ENCODE measurements at places on chromosomes 5 and 9.

- no peak for DNase-seq
Observed at GRCh38 chr5:79301046-79301712, 65.2 kb downstream of the JMY start.

DNA sequence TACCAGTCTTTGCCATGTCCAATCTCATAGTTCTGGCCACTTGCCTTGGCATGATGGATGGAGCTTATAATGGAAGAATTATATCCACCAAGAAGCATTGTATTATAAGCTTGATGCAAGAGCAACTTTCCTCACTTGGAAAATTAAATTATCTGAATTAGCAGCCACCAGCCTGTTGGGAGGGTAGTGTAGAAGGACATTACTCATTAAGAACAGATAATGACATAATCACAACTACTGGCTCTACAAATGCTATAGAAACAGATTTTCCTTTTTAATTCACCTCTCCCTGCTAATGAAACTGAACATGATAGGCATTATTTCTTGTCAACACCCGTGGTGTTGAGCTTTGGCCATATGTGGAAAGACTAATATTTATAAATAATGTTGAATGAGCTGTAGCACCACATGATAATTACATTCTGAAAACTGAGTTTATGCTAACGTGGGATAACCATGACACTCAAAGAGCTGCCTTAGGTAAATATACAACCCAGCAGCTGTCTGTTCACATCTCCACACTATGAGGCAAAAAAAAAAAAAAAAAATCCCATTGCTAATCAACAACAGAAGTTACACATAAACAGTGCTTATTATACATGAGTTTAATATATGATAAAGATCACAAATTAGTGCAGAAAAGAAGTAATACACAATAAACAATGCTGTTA is 48.1 kb upstream of the NR4A3 start:
- DNase-seq = no peak

DNA sequence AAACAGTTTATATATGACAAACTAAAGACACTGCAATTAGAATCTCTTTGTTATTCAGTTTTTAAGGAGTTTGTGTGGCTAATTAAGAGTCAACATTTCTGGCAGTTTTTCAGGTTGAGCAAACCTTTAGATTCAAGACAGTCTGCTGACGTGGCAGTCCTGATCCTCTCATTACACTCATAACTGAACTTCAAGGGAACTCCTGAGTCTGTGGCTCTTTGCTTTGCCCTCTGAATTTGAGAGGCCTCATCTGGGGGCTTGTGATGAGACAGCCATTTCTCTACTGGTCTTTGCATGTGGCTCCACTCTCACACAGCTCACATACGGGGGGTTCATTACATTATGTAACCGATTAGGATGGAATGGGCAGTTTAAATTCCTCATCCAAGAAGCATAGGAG is 182.9 kb upstream of the MEF2C start:
- DNase-seq = no peak

- DNase-seq = peak; percentile 9
Observed at GRCh38 chr5:173581408-173582215, 34.8 kb downstream of the BOD1 start.

GRCh38 chr9:68585034-68585761 is 44.5 kb upstream of the TMEM252 start:
- no peak for DNase-seq

DNA sequence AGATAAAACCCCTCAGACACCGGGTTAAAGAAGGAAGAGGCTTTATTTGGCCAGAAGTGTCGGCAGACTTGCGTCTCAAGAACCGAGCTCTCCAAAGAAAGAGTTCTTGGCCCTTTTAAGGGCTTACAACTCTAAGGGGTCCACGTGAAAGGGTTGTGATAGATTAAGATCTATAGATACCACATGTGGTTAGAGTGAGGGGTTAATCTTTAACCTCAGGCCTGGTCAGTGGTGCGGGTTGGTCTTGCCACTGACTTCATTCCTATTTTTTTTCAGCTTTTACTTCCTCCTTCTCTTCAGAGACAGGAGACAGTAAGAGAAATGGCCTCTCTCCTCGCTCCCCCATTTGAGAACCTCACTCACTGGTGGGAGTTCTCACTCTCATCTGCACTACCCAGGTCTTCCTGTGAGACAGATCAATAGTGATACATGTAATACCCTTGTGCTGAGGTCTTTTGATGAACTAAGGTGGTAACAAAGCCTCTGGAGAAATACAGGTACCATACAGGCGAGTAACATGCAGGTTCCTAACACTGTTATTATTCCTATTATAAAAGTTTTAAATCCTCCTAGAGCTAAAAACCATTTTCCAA is 52.4 kb upstream of the COX7C start:
- DNase-seq = no peak

DNA sequence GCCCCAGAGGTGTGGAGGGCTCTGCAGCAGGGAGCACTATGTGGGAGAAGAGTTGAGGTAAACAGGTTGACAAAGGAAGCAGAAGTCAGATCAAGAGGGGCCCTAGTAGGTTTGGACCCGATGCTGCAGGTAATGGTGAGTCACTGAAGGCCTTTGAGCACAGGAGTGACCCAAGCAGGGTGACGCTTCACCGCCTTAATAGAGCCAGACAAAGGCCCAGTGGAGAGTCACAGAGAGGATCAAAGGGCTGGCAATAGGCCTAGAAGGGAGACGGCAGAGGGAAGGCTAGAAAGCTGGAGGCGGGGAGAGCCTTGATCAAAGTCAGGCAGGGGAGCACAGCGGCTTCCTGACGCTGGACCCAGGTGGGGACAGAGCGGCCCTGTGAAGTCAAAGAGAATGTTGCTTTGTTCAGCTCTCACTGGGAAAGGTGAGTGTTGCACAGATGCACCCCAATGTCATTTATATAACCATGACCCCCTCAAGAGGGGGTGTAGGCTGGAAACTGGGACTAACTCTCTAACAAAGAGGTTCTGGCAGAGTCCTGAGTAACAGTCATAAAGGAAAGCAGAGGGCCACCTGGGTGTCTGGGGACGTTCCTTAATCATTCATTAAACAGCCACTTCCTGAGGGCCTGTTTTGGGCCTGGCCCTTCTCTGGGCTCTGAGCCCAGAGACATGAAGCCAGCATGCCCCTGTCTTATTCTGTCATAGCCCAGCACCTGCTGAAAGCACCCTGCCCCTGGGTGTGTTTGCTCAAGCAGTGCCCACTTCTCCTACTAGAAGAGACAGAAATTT is 9.8 kb upstream of the CPLX2 start:
- no peak for DNase-seq

DNA sequence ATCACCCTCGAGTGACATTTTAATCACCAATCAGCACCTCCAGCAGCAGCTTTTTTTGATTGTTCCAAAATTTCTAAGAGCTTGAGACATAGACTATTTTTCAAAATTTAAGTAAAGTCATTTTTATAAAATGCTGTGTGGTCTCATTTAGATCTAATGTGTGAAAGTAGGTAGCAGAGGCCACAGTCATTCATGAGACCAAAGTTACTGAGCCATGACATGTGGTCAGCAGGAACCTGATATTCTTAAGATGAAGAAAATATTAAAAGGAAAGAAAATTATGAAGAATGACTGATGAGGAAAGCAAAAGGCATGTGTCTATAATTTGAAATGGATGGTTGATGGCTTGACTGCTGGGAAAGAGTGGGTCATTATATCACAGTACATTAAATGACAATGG is 7.2 kb downstream of the FREM1 start:
- no peak for DNase-seq

DNA sequence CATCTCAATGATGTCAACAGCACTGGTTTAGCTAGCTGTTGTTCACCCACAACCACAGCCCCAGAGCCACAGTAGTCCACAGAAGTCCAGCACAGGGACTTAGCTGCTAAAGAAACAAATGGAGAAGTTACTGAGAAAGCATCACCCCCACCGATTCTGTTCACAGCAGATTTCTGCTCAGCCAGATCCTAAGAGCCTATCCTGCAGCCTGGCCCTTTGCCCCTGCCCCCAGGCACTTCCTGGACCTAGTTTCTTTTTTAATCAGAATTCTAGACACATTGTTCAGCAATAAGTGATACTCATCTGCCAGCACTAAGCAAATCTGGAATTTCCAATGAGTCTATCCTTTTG is 7.4 kb downstream of the B4GALT1 start:
- DNase-seq = peak; percentile 47

DNA sequence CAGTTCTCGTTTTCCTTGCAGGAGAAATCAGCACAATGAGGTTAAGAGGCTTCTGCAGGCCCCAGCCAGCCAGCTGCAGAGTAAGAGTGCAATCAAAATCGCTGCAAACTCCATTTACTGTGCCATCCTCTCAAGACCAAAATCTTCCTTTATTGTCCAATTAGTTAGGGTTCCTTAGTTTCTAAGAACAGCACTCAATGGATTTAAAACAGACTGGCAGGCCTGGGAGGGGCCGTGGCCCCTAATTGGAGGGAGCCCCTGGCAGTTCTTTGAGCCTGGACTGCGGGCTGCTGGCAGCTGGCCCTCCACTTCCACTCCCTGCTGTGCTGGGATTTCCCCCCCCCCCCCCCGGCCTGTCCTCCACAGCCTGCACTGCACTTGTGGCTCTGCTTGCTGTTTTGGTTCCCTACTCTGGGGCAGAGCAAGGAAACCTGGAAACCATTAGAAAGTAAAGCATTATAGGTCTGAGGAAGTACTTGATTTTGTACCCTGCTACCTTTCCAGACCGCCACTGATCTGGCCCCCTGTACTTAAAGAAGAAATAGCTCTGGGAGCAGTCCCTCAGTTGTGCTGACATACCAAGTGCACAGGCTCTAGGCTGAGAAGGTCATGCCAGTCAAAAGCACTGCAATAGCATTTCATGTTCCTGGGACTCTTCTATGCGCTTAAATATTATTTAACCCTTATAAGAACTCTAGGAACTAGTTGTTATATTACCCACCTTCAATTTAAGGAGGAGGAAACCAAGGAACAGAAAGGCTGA is 129.0 kb downstream of the APBA1 start:
- no peak for DNase-seq

GRCh38 chr5:76475936-76476335 is 72.9 kb downstream of the IQGAP2 start:
- no peak for DNase-seq

- DNase-seq = no peak
Observed at GRCh38 chr5:107372723-107373450, 297.9 kb downstream of the EFNA5 start.

DNA sequence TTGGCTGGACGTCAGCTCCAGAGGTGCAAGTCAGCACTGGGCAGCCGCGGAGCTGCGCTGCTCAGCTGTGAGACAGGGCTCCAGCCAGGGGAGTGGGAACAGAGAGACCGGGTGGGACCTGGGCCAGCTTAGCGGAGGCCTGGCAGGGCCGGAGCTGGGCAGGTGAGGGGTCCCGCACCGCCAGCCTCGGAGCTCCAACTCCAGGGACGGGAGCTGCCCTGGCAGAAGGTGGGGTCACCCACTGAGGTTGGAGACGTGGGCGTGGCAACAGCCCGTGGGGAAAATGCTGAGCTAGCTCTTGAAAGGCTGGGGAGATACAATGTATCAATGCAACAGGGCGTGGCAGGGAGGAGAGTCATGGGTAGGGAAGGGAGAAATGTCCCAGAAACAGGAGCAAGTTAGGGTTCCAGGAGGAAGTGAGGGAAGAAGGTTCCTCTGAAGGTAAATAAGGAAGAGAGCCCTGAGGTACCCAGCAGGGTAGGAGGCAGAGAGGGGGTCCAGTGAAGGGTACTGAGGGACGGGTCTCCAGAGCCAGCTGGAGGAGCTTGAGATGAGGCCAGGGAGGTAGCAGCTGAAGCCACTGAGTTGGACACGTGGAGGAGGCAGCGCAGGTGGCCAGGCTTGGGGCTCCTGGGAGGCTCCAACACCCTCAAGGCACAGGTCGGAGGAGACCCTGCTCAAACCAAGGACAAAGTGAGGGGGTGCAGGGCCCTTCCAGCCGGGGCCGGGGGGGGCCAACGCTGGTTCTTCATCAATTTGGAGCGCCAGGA is 736 bp upstream of the NKD2 start:
- no peak for DNase-seq

DNA sequence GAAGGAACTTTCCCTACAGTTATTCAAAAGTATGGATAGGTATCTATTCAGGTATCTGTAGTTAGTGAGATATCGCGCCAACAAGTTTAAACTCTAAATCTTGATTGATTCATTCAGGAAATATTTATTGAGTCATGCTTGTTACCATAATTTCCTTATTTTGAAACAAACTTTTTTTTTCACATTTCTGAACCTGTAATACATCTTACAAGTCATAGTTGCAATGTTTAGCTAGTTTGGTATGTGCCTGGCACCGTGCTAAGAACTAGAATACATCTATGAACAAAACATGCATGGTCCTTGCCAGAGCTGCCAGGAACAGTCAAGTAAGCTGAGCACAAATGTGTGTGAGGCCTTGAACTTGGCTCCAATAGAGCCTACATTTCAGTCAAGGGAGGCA is 226.4 kb downstream of the PCSK5 start:
- DNase-seq = no peak
